Mesothelial cell of epicardium (in vitro differentiated cells): ENCODE measurements at places on chromosomes 12 and 14.

GRCh38 chr12:43113135-43113534 lies 438.9 kb downstream of the ADAMTS20 start:
- DNase-seq = no peak

DNA sequence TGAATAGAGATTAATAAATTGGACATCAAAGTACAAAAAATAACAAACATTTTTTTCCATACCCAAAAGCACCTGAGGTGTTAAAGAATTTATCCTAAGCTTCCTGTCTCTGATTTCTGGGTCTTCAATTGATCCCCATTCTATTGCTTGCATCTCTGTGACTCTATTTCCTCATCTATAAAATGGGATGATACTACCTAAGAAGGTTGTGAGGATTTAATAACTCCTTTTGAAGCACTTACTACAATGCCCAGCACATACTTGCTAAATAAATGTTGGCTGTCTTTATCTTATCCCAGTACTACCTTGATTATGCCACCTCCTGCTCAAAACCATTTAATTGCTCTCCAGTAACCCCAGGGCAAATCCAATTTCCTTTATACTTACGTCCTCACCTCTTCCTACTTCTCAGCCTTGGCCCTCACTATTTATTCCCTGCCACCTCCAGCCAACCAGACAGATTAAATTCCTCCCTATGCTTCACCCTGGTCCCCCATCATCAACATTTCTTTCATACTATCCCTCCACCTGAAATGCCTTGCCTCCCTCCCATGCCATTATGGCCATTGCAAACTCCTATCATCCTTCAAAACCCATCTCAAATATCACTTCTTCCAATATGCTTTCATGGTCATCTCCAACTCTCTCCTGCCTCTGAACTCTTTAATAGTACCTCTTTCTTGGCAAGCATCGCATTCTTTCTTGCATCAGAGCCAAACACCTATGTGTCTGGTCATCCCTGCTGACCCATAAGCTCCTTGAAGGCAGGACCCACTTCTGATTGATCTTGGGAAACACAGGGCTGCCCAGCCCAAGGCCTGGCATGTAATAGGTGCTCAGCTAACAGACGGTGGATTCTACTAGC lies 7.9 kb upstream of the ASIC1 start:
- DNase-seq = no peak

GRCh38 chr14:101123618-101124510 lies 220.3 kb upstream of the RTL1 start:
- peak; percentile 35 for DNase-seq

DNA sequence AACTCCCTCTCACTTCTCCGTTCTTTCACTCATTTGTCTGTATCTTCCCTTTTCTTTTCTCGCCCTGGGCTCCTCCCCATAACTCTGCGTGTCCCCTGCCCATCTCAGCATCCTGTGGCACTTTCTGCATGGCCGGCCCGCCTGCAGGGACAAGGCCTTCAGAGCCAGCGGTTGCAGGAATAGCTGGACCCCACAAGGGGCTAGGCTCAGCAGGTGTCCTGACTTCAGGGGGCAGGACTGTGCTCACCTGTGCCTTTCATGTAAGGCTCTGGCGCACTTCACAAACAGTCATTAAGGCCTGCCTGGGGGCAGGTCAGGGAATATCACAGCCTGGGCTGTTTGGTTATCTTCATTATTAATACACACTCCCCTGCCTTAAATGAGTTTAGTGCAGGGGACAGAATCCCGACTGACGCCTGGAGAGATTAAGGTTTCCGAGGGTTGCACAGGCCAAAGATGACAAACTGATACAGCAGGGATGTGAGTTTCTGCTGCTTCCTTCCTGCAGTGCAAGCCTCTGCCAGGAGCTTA lies 768.8 kb upstream of the TBX3 start:
- DNase-seq = no peak

DNA sequence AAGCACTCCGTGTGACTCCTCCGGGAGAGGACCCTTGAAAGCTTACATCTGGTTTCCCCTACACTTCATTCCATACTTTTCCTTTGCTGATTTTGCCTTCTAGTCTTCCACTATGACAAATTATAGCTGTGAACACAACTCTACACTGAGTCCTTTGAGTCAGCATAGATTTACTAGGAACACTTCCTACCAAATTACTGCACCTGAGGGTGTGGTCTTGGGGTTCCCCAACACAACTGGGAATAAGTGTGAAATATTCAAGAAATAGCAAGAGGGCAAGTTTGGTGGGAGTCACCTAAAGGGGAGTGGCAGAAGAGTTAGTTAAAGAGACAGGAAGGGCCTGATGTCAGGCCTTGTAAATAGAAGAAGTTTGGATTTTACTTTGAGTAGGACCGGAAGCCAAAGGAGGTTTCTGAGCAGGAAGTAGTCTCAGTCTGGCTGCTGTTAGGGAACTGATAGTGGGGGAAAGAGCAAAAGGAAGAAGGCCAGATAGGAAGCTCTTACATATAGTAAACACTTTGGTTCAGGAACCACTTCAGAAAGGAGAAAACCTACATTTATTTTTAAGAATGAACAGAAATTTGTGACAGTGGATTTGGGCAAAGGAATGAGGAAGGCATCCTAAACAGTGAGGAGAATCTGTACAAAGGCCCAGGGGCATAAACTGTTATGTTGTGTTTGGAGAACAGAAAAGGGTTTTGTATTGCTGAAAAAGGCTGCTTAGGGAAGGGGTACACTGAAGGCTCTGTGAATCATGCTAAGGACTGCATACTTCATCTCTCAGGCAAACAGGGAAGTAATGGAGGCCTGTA lies 14.2 kb downstream of the SEL1L start:
- DNase-seq = no peak

DNA sequence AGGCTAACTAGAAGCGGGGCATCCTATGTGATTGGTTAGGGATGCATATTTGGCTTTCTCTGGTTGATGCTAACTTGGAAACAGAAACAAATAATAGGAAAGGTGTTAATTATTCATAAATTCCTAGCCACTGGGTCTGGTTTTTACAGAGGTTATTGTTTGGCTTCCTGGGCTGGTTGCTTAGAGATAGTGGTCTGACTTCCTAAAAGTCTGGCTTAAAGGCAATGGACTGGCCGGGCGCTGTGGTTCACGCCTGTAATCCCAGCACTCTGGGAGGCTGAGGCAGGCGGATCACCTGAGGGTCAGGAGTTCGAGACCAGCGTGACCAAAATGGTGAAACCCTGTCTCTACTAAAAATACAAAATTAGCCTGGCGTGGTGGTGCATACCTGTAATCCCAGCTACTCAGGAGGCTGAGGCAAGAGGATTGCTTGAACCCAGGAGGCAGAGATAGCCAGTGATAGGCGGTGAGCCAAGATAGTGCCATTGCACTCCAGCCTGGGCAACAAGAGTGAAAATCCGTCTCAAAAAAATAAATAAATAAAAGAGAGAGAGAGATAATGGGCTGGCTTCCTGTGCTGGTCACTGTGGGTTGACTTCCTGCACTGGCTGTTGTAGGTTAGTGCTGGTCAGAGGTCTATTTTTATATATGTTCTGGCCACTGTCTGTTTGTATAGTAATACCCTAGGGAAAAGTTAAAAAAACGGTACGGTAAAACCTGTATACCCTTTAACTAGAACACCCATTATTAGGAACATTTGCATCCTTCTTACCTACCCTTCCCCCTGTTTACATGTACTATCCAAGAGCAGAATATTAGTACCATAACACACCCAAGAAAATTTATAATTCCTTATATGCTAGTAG lies 24.1 kb downstream of the OR6S1 start:
- DNase-seq = no peak

- DNase-seq = no peak
These were observed 1.5 kb upstream of the PPP1CC start for GRCh38 chr12:110744151-110744571.

GRCh38 chr12:120703311-120703942 lies 6.8 kb upstream of the UNC119B start:
- DNase-seq = no peak

DNA sequence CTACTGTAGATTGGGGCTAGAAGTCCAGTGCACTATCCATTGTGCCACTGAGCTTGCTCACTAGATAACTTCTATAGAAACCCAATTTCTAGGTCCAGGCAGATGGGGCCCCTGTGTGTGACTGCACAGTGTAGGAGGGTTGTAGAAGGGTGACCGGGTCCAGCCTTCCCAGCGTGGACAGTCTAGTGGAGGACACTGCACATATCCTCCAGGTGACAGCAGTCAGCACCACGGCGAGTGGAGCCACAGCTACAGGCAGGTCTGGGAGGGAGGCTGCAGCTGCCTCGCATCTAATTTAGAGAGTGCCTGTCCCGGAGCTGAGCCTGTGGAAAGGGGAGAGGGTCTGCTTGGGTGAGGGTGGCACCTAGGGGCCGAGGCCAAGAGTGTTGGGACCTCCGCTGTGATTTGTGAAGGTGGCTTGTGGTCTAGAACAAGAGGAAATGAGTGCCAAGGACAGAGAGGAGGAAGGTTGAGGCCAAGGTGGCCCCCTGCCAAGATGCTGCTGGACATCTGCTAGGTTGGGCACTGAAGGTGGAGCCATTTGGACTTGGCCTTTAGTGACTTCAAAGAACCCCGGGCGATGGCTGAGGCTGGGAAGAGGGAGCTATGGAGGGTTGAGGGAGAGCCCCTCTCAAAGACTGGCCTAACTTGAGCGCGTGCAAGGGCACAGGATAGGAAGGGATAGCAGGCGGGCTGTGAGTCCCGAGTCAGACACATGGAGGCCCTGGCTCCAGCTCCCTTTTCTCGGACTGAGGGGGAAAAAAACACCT lies 46.0 kb upstream of the TRAF3 start:
- peak; percentile 20 for DNase-seq

- DNase-seq = no peak
These were observed 85.3 kb downstream of the B4GALNT3 start for GRCh38 chr12:544941-545635.

- DNase-seq = no peak
These were observed 8.1 kb upstream of the PEBP1 start for GRCh38 chr12:118127867-118128266.

- DNase-seq = no peak
These were observed 50.4 kb upstream of the CLMN start for GRCh38 chr14:95370076-95370475.

DNA sequence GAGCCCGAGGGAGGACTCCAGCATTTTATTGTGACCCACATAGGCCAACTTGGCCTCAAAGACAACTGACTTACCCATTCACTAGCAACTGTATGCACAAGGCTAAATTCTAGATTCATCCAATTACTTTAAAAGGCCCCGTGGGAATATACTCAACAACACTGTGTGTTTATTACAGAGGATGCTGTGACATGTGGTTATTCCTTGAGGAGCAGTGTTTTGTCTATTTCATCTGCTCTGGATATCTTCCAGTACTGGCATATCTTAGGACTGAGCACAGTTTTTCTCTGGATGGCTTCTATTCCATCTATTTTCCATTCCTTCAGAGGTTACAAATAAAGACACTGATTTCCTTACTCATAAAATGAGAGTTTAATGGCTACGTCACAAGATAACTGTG lies 87.2 kb upstream of the KRAS start:
- no peak for DNase-seq

DNA sequence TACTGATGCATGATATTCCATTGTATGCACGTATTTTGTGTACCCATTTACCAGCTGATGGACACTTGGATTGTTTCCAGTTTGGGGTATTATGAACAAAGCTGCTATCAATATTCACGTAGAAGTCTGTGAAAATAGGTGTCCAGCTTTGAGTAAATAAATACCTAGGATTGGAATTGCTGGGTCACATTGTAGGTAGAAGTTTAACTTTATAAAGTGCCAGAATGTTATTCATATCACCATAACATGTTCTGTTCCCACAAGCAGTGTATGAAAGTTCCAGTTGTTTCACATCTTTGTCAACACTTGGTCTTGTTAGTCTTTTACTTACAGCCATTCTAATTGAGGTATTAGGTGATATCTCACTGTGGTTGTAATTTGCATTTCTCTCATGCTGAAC lies 108.0 kb upstream of the METAP2 start:
- no peak for DNase-seq

GRCh38 chr12:32494656-32495055 lies 95.3 kb downstream of the FGD4 start:
- no peak for DNase-seq

GRCh38 chr12:45243963-45244362 lies 28.1 kb downstream of the ANO6 start:
- DNase-seq = no peak

DNA sequence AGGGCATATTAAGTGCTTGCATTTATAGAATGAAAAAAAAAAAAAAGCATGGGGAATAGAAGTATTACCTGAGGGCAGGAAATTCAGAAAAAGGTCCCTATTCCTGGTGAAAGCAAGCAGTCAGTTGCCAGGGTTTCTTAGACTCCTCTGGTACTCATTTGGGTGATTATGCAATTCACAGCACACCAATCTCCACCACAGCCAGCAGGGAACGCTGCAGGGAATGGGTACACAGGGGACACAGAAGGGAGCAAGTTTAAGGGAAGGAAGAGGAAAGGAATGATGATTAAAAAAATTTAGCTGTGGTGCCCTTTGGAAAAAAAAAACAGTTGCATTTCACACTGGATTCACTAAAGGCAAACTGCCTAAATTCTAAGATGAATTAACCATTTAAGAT lies 14.2 kb downstream of the BLTP3B start:
- no peak for DNase-seq

DNA sequence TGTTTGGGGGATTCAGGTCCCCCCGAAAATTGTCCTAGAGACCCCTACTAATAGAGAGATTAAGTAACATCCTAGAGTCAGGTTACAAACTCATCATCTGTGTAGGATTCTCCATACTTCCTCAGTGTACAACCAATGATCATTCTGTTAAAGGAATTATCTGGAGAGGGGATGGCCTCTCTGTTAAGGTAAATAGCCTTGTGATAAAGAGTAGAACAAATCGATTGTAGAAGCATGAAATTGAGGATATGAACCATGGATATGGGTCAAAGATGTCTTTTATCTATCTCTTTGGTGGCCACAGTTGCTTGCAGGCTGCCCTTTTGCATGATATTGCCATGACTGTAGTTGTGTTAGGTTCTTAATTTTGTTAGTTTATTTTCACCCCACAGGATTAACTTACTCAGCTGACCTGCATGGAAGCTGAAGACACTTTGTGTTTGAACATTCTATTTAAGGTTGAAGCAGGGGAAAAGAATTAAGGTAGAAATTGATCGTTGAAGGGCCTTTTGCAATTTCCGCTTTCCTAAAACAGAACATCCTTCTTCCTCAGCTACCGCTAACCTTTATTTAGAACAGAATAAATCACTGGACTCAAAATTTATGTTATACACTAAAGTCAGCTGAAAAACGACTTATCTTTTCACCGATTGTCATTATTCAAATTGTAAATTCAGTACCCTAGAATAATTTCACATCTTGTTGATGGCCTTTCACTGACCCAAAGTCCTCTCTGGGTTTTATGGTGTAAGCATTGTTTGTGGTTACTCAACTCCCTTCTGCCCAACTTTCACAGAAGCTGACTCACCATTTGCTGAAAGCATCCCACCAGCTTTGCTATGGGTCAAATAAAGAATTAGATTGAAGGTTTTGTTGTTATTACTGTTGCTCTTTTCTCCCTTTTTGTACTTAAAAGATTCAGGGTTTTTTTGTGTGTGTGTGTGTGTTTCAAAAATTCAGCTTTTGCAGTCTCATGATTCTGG lies 52.3 kb downstream of the IRAK3 start:
- no peak for DNase-seq

- no peak for DNase-seq
These were observed 18.2 kb upstream of the IRF2BPL start for GRCh38 chr14:77046721-77047120.

- DNase-seq = no peak
These were observed 143.5 kb downstream of the RIMBP2 start for GRCh38 chr12:130572553-130572952.
